ENCODE measurements at places on chromosomes 5 and 9.

DNA sequence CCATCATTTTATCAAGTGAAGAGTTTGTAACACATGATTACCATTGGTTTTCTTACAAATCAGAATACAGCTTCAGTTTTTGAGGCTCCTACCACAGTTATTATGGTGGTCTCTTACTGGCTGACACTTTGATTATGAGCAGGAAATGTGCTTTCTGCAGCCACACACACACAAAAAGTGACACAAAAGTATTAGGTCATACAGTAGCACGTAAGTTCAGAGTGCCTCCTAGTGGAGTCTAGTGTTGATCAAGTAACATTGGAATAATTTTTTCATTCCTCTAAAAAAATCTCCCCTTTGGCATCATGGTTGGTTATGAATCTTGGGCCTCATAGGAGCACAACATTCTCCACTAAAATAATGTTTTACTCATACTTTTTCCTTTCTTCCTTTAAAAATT lies 37.6 kb downstream of the PAM start:
- DNase-seq = peak; percentile 55

- no peak for DNase-seq
These were observed 105.9 kb upstream of the TARS1 start for GRCh38 chr5:33334829-33335228.

DNA sequence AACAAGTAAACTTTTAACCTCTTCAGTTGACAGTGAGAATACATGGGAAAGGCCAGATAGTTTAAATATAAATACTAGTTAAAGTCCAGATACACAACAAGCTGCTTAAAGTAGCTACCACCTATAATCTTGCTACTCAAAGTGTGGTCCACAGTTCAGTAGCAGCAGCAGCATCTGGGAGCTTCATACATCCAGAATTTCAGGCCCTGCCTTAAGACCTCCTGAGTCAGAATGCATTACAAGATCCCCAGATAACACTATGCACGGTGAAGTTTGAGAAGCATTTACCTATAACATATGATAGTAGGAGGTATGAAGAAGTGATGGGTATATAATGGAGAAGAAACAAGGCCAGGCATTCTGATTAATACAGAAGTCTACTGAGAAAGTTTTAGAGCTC lies 244.5 kb downstream of the EFNA5 start:
- DNase-seq = no peak

GRCh38 chr9:34989946-34990635 lies 546 bp downstream of the DNAJB5 start:
- DNase-seq = peak; percentile 67

DNA sequence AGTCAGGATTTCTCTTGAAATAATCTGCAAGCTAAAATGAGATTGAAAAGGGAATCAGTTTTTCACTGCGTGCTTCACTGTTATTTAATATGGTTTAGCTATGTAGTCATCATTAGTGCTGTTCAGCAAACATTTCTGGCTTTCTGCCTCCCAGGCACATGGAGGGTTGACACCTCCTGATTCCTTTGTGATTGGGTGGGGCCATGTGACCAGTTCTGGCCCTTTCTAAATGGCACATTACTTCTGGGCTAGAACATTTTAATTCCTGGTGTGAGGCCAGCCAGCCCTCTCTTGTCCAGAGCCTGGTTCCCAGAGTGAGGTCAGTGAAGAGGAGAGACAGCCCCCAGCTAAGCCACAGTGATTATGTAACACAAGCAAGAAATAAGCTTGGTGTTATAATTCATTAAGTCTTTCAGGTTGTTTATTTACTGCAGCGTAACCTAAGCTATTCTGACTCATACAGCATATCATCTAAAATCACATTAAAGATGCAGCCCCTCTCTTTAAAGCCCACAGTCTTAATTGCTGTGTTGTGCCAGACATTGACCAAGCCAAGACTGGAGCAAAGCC lies 17.4 kb upstream of the ARSI start:
- no peak for DNase-seq

DNA sequence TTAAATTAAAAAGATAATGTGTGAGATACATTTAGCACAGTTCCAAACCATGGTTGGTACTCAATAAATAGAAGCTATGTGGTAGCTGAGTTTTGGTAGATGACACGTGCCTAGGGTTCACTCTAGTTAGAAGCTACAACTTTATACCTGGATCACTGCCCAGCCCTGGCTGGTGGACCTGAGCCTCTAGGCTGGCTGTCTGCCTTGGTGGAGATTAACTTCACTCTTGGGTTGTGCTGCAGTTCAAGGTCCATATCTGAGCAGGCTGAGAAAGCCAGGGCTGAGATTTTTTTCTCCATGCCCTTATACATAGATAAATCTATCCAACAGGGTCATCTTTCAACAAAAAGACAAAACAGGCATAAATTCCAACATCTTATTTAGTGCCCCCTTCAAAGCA lies 44.6 kb upstream of the SPDL1 start:
- no peak for DNase-seq

GRCh38 chr5:38258319-38259061 lies at the start of gene EGFLAM:
Gene EGFLAM, plus strand, starts transcription at chr5:38258559. Its CDS starts 196 bp downstream, at chr5:38258755.
- DNase-seq = peak; percentile 13

- no peak for DNase-seq
These were observed 107.4 kb downstream of the BOD1 start for GRCh38 chr5:173509060-173509459.

- DNase-seq = no peak
These were observed 129.7 kb upstream of the HAND1 start for GRCh38 chr5:154607746-154608145.

GRCh38 chr5:178240766-178241165 lies 8.2 kb upstream of the PHYKPL start:
- DNase-seq = no peak

All from dermis blood vessel endothelial cell (primary cell).